ENCODE measurements at places on chromosomes 5 and 9.
A peak's percentile ranks its signal among the peaks of the same experiment; 100 is the strongest.

DNA sequence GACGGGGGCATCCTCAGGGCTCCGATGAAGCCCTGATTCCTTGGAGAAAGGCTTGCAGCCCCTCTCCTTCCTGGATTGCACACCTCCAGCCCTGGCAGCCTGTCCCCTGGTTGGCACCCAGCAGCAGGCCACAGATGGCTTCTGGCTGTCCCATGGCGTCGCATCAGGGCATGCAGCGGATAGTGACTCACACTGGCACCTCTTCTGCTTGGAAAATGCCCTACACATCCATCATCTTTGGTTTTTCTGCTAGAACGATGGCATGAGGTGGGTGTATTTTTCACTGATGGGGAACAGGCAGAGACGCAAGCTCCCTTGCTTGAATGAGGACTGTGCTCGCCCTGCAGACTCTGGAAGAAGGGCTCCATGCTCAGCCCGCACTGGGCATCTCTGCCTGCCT, 23.2 kb upstream of the IER5L start:
- no peak for DNase-seq

- no peak for DNase-seq
These were observed 3.0 kb upstream of the IFNW1 start for GRCh38 chr9:21144603-21145002.

DNA sequence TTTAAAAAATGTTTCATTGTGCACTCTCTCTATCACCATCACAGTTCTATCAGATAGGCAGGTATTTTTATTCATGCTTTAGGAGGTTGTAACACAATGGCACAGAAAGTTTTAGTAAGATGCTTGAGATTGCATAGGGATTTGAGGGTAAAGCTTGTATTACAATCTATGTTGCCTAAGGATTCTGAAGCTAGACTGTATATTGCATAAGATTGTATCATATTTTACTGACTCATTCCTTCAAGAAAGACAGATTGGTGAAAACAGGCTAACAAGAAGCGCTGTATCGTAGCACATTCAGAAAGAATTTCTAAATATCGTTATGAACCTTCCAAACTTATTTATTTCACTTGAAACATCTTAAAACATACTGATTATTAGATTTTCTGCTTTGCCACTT, 577.7 kb downstream of the EBF1 start:
- no peak for DNase-seq

DNA sequence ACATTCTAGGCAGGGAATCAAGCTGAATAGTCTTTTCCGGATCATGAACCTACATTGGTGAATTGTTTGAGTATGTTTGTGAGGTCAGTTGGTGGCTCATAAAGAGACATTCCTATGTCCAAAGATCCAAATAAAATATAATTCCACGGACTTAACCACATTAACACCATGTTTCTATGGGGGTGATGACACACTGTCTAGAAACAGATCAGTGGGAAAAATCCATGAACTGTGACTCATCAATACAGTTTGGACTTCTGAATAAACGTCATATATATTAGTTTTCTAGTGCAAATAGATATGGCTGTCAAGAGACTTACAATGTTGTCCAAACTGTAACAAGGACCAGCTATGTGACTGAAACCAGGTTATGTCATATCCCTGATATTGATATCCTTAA, 509.9 kb upstream of the TYRP1 start:
- DNase-seq = no peak

- no peak for DNase-seq
These were observed at the start of gene SNCAIP for GRCh38 chr5:122311961-122312590. Gene SNCAIP (plus strand): TSS chr5:122312237. CDS start chr5:122391135, 78,898 bp downstream.

- DNase-seq = peak; percentile 43
These were observed 27.1 kb upstream of the TEX10 start for GRCh38 chr9:100379862-100380261.

DNA sequence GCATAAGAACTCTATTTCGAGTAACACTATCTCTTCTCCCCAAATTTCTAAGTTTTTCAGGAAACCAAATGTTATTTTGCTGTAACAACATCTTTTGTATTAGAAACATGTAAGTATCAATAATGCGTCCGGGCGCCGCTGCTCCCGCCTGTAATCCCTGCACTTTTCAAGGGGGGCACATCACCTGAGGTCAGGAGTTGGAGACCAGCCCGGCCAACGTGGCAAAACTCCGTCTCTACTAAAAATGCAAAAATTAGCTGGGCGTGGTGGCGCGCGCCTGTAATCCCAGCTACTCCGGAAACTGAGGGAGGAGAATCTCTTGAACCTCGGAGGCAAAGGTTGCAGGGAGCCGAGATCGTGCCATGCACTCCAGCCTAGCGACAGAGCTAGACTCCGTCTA, 881.1 kb upstream of the NUDT12 start:
- DNase-seq = no peak

- DNase-seq = no peak
These were observed 16.1 kb upstream of the LNPEP start for GRCh38 chr5:96919754-96920197.

- no peak for DNase-seq
These were observed 457.7 kb downstream of the ANXA1 start for GRCh38 chr9:73609381-73609780.

GRCh38 chr9:93683331-93684134, 107.1 kb downstream of the PHF2 start:
- DNase-seq = no peak

- no peak for DNase-seq
These were observed 361.3 kb downstream of the NR2F1-AS1 start for GRCh38 chr5:93219641-93220145.

DNA sequence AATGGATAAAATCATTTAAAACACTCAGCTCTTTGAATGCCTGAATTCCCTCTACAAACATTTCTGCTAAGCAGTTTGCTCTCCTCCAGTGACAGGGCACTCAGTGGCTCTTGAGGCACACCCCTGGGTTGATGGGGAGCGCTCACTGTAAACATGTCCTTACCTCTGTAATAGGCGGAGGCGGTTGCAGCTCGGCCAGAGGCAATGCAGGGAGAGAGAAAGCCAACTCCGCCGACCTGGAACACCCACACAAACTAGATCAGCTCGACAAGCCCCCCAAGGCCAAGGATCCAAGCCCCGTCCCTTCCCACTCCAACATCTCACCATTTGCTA, 329 bp downstream of the CDC23 start:
- DNase-seq = no peak

GRCh38 chr5:148125641-148126040, 42.7 kb upstream of the SPINK14 start:
- no peak for DNase-seq

DNA sequence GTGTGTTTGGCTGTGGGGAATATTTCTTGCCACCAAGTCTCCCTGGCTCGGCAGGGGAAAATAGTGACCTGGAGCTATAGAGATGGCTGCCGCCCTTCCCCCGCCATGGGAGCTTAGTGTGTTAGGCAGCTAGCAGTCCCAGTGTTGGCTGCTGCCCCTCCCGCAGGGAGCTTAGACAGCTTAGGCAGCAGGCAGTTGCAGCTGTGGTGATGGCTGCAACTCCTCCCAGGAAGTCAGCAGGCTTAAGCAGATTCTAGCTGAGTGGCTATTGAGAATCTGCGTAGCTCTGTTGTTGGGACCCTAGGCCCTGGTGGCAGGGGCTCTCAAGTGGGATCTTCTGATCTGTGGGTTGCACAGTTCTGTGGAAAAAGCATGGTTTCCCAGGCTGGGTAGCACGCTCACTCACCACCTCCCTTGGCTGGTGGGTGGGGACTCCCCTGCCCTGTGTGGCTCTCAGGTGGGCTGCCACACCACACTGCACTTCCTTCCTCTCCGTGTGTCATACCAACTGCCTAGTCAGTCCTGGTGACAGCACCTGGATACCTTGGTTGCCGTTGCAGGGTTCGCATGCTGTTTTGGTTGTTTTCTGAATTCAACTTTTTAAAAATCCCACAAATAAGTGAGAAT, 9.3 kb downstream of the OR1N2 start:
- no peak for DNase-seq

DNA sequence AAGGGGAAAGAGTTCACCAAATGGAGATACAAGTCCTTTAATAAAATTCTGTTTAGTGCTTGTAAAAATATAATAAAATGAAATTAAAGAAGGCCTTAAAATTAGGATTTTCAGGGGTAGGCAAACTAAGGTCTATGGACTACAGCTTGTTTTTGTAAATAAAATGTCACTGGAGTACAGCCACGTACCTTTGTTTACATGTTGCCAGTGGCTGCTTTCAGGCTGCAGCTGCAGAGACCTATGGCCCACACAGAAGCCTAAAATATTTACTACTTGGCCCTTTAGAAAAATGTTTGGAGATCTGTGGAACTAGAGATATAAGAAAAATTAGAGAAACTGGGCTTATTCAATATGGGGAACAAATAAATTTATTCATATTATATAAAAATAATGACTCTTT, 122.8 kb downstream of the RPS23 start:
- no peak for DNase-seq

GRCh38 chr5:180098991-180099732, 27.6 kb upstream of the RNF130 start:
- DNase-seq = no peak

GRCh38 chr5:112186401-112186990, 232.6 kb downstream of the EPB41L4A start:
- DNase-seq = no peak
